ENCODE measurements at places on chromosomes 5 and 9. TPM values are rescaled to one million over a fixed set of nuclear protein-coding genes. Genes with fewer than 3 reads are reported as not detected.

GRCh38 chr9:127126971-127127370 is 4.5 kb upstream of the ANGPTL2 start:
- no peaks in the 10 kb centered on the region for H3K36me3 ChIP-seq
- DNase-seq, result no peak
- no peak overlapping the region for H3K4me3 ChIP-seq
- peaks cover 11% of the 10 kb centered on the region for H3K4me1 ChIP-seq
- no peak overlapping the region for H3K27ac ChIP-seq

GRCh38 chr9:83062651-83063527 is at the start of gene RASEF:
RASEF (minus strand) TSS chr9:83063142; CDS start chr9:83062867, 275 bp downstream.
- DNase-seq, result no peak
- H3K4me1 ChIP-seq, result no peaks in the 10 kb centered on the region
- no peak within 1 kb of the TSS for H3K4me3 ChIP-seq
- no peak within 1 kb of the TSS for H3K27ac ChIP-seq
- no peaks in the 10 kb centered on the region for H3K36me3 ChIP-seq
- peaks cover 11% of the 10 kb centered on the region for H3K27me3 ChIP-seq

ZFYVE16 gene
- 7.9 TPM for total RNA-seq

MEF2C gene
- total RNA-seq, result 0.60 TPM

GRCh38 chr5:14996997-14997396 is 125.4 kb upstream of the ANKH start:
- no peak overlapping the region for H3K4me3 ChIP-seq
- H3K4me1 ChIP-seq, result peaks cover 10% of the 10 kb centered on the region
- no peaks in the 10 kb centered on the region for H3K27me3 ChIP-seq
- no peak for DNase-seq
- no peaks in the 10 kb centered on the region for H3K36me3 ChIP-seq

DNA sequence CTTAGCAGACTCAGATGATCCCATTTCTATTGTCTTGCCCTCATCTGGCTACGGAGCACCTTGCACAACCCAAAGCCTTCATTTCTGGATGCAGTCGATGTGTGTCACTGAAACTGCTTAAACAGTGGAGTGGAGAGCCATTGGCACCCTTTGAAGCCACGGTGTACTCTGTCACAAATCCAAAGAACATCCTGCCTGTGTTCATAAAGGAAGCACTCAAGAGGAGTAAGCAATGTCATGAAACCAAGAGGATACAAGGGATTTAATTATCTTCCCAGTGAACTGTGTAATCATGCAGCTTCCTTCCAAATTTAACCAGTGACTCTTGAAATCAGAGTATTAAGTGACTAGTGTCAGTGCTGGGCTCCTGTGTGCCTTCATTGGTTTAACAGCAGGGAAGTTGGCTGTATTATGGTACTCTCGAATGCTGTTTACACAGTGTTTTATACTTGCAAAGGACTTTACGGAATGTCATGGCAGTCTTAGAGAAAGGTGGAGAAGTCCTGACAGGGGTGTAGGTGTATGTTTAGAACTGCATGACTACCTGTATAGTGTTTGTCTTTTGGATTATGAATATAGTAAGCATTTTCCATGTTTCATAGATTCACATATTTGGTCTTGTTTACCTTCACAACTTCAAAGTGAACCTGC is 41.9 kb downstream of the CD180 start:
- H3K36me3 ChIP-seq, result peaks cover 35% of the 10 kb centered on the region
- no peaks in the 10 kb centered on the region for H3K27me3 ChIP-seq
- no peak overlapping the region for H3K27ac ChIP-seq
- peaks cover 29% of the 10 kb centered on the region for H3K4me1 ChIP-seq

ROR2 gene
- not detected for total RNA-seq

GRCh38 chr5:31194892-31195555 is 1.5 kb downstream of the CDH6 start:
- no peaks in the 10 kb centered on the region for H3K36me3 ChIP-seq
- H3K27ac ChIP-seq, result no peak overlapping the region
- no peak for DNase-seq
- no peaks in the 10 kb centered on the region for H3K4me1 ChIP-seq

- H3K36me3 ChIP-seq, result no peaks in the 10 kb centered on the region
- peaks cover 54% of the 10 kb centered on the region for H3K4me1 ChIP-seq
- H3K27ac ChIP-seq, result no peak overlapping the region
- H3K4me3 ChIP-seq, result peak overlapping the region; percentile 61
These were observed 1.0 kb upstream of the ACSL6 start for GRCh38 chr5:132012371-132013005.

GRCh38 chr5:1564182-1564748 is 40.5 kb upstream of the LPCAT1 start:
- no peak overlapping the region for H3K4me3 ChIP-seq
- DNase-seq, result no peak
- no peaks in the 10 kb centered on the region for H3K4me1 ChIP-seq
- no peak overlapping the region for H3K27ac ChIP-seq
- no peaks in the 10 kb centered on the region for H3K27me3 ChIP-seq

DNA sequence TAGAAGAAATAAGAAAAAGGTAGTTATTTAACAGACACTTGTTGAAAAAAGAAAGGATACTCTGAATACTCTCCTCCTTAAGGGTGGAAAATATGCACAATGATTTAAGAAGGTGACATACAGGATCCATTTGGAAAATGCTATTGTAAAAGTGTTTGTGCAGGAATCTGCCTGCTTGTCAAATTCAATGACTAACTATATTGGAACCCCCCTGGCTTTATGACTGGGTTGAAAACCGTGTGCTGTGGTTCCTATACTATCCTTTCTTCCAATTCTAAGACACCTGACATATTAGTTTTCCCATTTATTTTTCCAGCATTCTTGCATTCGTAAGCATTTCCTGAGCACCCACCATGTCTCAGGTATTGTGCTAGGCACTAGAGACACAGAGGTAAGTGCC is 220.0 kb downstream of the GLIS3 start:
- no peak overlapping the region for H3K4me3 ChIP-seq
- no peak overlapping the region for H3K27ac ChIP-seq
- no peaks in the 10 kb centered on the region for H3K36me3 ChIP-seq
- no peak for DNase-seq
- no peaks in the 10 kb centered on the region for H3K4me1 ChIP-seq

PDE6A gene
- not detected for total RNA-seq

DNA sequence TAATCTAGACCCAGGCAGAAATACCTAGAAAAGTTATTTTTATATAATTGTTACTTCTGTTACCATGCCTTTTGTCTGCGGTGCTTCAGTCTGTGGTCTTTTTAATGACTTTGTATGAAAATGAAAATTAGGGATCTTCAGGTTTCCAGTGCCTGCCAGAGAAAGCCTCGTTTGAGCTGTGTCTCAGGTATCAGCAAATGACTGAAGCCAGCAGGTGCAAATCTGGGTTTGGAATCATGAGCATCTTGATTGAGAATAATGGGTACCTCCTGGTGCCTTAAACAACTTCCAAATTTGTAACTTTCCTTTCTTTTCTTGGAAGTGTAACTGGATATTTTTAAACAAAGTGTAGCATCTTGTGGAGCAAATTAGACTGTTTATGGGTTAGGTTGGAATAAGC is 4.3 kb downstream of the ZBTB34 start:
- H3K27ac ChIP-seq, result no peak overlapping the region
- DNase-seq, result no peak
- H3K36me3 ChIP-seq, result peaks cover 10% of the 10 kb centered on the region
- H3K4me1 ChIP-seq, result peaks cover 20% of the 10 kb centered on the region

GRCh38 chr9:138077126-138077525 is 199.5 kb downstream of the CACNA1B start:
- H3K4me3 ChIP-seq, result no peak overlapping the region
- no peak overlapping the region for H3K27ac ChIP-seq
- H3K4me1 ChIP-seq, result no peaks in the 10 kb centered on the region
- H3K27me3 ChIP-seq, result no peaks in the 10 kb centered on the region
- no peaks in the 10 kb centered on the region for H3K36me3 ChIP-seq
- DNase-seq, result peak; percentile 3

GRCh38 chr5:26023361-26023760 is 1015.0 kb downstream of the CDH9 start:
- H3K27me3 ChIP-seq, result no peaks in the 10 kb centered on the region
- no peaks in the 10 kb centered on the region for H3K36me3 ChIP-seq
- DNase-seq, result no peak
- H3K4me1 ChIP-seq, result no peaks in the 10 kb centered on the region
- no peak overlapping the region for H3K4me3 ChIP-seq

DNA sequence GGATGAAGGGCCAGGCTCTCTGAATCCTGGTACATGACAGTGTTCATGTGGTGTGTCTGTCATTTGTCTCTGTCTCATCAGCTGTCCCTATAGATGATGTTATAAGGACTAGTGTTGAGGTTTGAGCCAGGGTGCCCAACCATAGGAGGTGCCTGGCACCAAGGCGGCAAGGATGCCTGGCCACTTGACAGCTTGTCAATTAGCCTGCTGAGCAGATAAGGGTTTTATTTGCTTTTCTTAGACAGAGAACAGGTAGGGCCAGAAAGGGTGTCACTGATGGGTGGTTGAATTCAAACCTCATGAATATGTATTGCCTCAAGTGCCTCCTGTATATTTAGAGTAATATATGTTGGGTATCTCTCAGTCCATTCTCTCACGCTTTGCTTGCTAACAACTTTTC is 30.1 kb upstream of the AUH start:
- DNase-seq, result no peak
- H3K27me3 ChIP-seq, result no peaks in the 10 kb centered on the region
- no peak overlapping the region for H3K4me3 ChIP-seq
- no peak overlapping the region for H3K27ac ChIP-seq
- H3K36me3 ChIP-seq, result no peaks in the 10 kb centered on the region

THBS4 gene
- total RNA-seq, result 0.85 TPM

DNA sequence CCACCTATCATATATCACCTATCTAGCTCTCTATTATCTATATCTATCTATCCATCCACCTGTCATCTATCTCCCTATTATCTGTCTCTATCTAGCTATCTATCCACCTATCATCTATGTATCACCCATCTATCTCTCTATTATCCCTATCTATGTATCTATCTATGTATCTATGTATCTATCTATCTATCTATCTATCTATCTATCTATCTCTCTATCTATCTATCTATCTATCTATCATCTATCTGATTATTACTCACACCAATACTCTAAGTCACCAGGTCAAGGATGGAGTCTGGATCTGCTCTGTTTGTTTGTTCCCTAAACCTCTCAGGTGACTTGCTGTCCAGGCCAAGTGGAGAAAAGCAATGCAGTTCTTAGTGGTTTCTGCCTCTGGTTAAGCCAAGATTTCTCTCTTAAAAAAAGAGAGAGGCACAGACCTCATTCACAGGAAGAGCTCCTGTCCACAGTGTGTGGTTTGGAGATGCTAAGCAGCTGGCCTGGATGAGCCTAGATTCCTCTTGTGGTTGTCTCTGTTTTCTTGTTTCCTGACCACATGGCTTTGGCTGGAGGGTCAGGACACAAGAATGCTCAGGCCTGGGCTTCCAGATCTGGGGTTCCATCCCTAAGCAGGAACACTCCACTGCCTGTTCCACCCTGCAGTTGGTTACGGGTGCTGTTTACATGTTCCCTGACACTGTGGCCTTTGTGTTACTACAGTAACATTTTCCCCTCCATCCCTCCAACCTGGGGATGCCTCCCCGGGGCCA is 133.4 kb downstream of the PHF2 start:
- H3K36me3 ChIP-seq, result no peaks in the 10 kb centered on the region
- H3K4me1 ChIP-seq, result no peaks in the 10 kb centered on the region
- no peak for DNase-seq
- H3K4me3 ChIP-seq, result no peak overlapping the region
- H3K27me3 ChIP-seq, result no peaks in the 10 kb centered on the region

DNA sequence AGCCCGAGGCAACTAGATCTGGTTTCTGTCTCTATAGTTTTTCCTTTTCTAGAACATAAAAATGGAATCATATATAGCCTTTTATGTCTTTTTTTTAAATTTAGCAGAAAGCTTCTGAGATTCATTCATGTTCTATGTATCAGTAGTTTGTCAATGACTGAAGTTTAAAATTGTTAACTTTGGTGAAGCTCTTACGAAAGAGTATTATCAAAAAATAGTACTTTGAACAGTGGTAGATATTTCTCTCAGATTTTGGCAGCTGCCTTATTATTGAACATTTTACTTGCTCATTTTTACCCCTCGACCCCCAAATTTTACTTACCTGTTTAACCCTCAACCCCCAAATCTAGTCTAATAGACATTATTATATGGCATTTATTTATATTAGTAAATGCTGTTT is 10.2 kb downstream of the NIPBL start:
- H3K4me1 ChIP-seq, result peaks cover 14% of the 10 kb centered on the region
- DNase-seq, result no peak
- H3K4me3 ChIP-seq, result no peak overlapping the region
- H3K27ac ChIP-seq, result no peak overlapping the region
- no peaks in the 10 kb centered on the region for H3K27me3 ChIP-seq

CD14 gene
- total RNA-seq, result 2.1 TPM

PCDHGA3 gene
- total RNA-seq, result not detected

DNA sequence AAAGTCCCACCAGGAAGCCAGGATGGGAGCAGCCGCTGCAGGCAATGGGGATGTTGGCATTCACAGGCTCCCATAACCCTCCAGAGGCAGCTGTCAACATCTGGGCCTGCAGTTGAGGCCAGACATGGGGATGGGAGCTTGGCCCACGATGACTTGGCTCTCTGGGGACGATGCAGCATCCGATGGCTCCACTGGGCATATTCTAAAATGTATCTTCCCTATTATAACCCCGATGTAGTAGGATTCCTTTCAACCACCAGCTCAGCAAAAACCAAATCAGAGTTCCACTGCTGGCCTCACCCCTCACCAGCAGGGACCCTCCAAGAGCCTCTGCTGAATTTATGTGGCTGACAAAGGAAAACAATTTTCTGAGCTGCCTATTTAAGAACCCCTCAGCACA is 7.1 kb downstream of the SPRY4 start:
- H3K4me1 ChIP-seq, result peaks cover 14% of the 10 kb centered on the region
- H3K27ac ChIP-seq, result no peak overlapping the region
- no peak overlapping the region for H3K4me3 ChIP-seq
- DNase-seq, result no peak
- H3K36me3 ChIP-seq, result no peaks in the 10 kb centered on the region
- peaks cover 15% of the 10 kb centered on the region for H3K27me3 ChIP-seq

NSG2 gene
- total RNA-seq, result not detected

- H3K27ac ChIP-seq, result no peak overlapping the region
- H3K4me3 ChIP-seq, result no peak overlapping the region
- H3K4me1 ChIP-seq, result no peaks in the 10 kb centered on the region
- H3K36me3 ChIP-seq, result no peaks in the 10 kb centered on the region
- no peaks in the 10 kb centered on the region for H3K27me3 ChIP-seq
- DNase-seq, result no peak
These were observed 279.4 kb downstream of the CWC27 start for GRCh38 chr5:65047948-65048690.

DNA sequence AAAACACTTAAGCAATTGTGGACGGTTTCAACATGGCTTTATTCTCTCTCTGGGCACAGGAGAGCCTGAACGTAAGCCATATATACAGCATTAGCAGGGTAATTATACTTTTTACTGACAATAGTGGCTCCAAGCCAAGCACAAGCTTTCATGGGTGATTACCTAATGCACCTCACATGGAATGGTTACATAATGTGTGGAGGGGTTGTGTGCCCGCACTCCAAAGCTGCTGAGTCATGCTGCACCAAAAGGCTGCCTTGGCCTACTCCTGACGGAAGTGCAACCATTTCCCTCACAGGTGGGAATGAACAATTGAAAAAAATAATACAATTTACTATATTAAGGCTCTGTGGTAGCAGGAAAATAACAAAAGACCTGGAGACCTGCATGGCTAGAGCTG is 86.5 kb upstream of the ATP10B start:
- H3K4me3 ChIP-seq, result no peak overlapping the region
- no peaks in the 10 kb centered on the region for H3K27me3 ChIP-seq
- DNase-seq, result no peak
- no peak overlapping the region for H3K27ac ChIP-seq

TAF11L5 gene
- total RNA-seq, result not detected

CD72 gene
- 2.3 TPM for total RNA-seq

WDR5 gene
- total RNA-seq, result 14.9 TPM

- H3K27ac ChIP-seq, result no peak overlapping the region
- no peaks in the 10 kb centered on the region for H3K27me3 ChIP-seq
- peaks cover 6% of the 10 kb centered on the region for H3K4me1 ChIP-seq
- DNase-seq, result no peak
- H3K4me3 ChIP-seq, result no peak overlapping the region
These were observed 19.4 kb downstream of the CSF1R start for GRCh38 chr5:150066901-150067396.

PRDM9 gene
- total RNA-seq, result not detected

Data from CD4-positive, alpha-beta T cell (primary cell).